Thymus (tissue), 14 donors: ENCODE measurements at places on chromosomes 7 and 10. TPM values are rescaled to one million over a fixed set of nuclear protein-coding genes. Genes with fewer than 3 reads are reported as not detected.

Gene SUGCT
- total RNA-seq: 1.6 TPM

Gene ZNF503
- 0.38 TPM for total RNA-seq

- H3K4me1 ChIP-seq: peaks cover 6% of the 10 kb centered on the region
- H3K36me3 ChIP-seq: no peaks in the 10 kb centered on the region
- H3K27ac ChIP-seq: no peak overlapping the region
- no peak for DNase-seq
Measured at GRCh38 chr10:92419740-92420545, 129.0 kb downstream of the MARCHF5 start.

Gene POMZP3
- total RNA-seq: 2.1 TPM

- H3K27me3 ChIP-seq: no peaks in the 10 kb centered on the region
- H3K36me3 ChIP-seq: no peaks in the 10 kb centered on the region
- no peak overlapping the region for H3K4me3 ChIP-seq
- no peak overlapping the region for H3K27ac ChIP-seq
- DNase-seq: no peak
Measured at GRCh38 chr10:77230194-77230593, 407.4 kb downstream of the KCNMA1 start.

Gene AGR2
- total RNA-seq: 1.7 TPM
